ENCODE measurements at places on chromosomes 2 and 18. TPM values are rescaled to one million over a fixed set of nuclear protein-coding genes. Genes with fewer than 3 reads are reported as not detected.

FAHD2A gene
- total RNA-seq: 11.2 TPM

RAB6C gene
- total RNA-seq: 0.57 TPM

SERPINB2 gene
- total RNA-seq: not detected

ANKRD53 gene
- 0.98 TPM for total RNA-seq

RAB31 gene
- total RNA-seq: 94.0 TPM

ELOA2 gene
- total RNA-seq: not detected

DNA sequence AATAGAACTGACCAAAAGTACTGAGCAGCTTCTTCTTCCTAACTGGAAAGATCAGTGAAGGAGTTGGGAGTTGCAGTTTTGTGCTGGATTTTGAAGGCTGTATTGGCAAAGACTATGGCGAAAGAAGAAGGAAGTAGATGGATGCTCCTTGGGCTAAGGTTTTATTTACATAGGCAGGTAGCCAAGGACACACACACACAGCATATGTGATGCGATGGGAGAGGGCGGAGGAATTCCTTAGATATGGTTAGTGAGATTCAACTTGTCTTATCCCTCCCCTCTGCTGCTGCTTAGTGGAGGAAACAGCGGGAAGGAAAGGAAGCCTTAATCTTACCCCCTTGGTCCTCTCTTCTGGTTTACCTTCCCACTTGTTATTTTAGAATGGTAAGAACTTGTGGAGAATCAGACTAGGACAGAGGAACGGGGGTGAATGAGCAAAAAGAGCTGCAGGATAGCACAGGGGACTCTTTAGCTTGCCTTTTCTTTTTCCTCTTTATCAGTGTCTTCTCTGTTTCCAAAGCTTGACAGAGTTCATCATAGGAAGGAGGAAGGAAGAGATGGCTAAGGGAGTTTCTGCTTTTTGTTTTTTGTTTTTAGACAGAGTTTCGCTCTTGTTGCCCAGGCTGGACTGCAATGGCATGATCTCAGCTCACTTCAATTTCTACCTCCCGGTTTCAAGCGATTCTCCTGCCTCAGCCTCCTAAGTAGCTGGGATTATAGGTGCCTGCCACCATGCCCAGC is 87.9 kb downstream of the OSBPL6 start:
- H3K4me3 ChIP-seq: no peak overlapping the region
- H3K27ac ChIP-seq: no peak overlapping the region
- no peaks in the 10 kb centered on the region for H3K27me3 ChIP-seq
- H3K36me3 ChIP-seq: no peaks in the 10 kb centered on the region
- peaks cover 7% of the 10 kb centered on the region for H3K4me1 ChIP-seq

GRCh38 chr2:146077156-146077555 is 1557.2 kb upstream of the ZEB2 start:
- no peaks in the 10 kb centered on the region for H3K4me1 ChIP-seq
- no peak for DNase-seq
- no peaks in the 10 kb centered on the region for H3K36me3 ChIP-seq
- H3K27me3 ChIP-seq: no peaks in the 10 kb centered on the region

GRCh38 chr18:28193177-28193778 is 16.3 kb upstream of the CDH2 start:
- H3K4me3 ChIP-seq: no peak overlapping the region
- no peak for DNase-seq
- H3K36me3 ChIP-seq: no peaks in the 10 kb centered on the region
- no peaks in the 10 kb centered on the region for H3K27me3 ChIP-seq

GRCh38 chr2:176494949-176495353 is 225.7 kb downstream of the MTX2 start:
- H3K36me3 ChIP-seq: no peaks in the 10 kb centered on the region
- H3K27me3 ChIP-seq: no peaks in the 10 kb centered on the region
- DNase-seq: no peak

- H3K36me3 ChIP-seq: peaks cover 69% of the 10 kb centered on the region
- no peaks in the 10 kb centered on the region for H3K27me3 ChIP-seq
- H3K4me3 ChIP-seq: no peak overlapping the region
- no peak for DNase-seq
Measured at GRCh38 chr2:222930862-222931261, 70.0 kb downstream of the ACSL3 start.

DNA sequence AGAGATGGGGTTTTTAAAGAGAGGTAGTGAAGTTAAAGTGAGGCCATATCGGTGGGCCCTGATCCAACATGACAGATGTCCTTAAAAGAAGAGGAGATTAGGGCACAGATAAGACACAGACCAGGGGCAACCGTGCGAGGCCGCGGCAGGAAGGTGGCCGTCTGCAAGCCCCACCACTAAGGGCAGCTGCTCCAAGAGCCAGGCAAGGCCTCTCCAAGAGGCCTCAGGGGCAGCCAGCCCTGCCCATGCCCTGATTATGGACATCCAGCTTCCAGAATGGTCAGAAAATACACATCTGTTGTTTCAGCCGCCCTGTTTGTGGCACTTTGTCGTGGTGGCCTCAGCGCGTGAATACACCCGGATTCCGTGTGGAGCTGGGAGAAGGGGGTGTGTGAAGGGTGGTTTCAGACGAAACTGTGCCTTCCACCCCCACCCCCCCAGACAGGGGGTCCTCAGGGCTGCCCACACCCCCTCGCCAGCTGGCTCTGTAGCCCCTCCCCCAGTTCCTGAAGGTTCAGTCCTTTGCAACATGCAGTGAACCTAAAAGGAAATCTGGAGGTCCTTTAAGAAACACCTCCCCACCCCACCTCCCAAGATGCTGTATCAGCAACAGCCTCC is 74.1 kb upstream of the SMAD7 start:
- no peak overlapping the region for H3K27ac ChIP-seq
- no peaks in the 10 kb centered on the region for H3K4me1 ChIP-seq
- no peak overlapping the region for H3K4me3 ChIP-seq
- DNase-seq: no peak

DNA sequence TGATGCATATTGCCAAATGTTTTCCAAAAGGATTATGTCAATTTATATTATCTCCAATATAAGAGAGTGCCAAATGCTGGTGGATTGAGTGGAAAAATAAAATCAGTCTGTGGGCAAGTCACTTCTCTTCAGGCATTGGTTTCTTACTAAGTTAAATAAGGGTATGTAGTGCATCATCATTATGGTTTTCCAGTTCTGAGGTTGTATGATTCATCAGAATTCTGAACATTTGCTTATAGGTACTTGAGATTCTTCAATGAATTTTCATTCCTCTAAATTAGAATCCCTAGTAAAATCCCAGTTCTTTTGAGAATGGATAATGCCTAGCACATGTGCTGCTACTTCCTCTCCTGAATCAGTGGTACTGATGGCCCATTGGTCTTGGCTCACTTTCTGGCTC is 188.9 kb upstream of the OSR1 start:
- H3K36me3 ChIP-seq: no peaks in the 10 kb centered on the region
- no peaks in the 10 kb centered on the region for H3K4me1 ChIP-seq
- DNase-seq: no peak
- no peak overlapping the region for H3K27ac ChIP-seq
- H3K4me3 ChIP-seq: no peak overlapping the region
- no peaks in the 10 kb centered on the region for H3K27me3 ChIP-seq

DNA sequence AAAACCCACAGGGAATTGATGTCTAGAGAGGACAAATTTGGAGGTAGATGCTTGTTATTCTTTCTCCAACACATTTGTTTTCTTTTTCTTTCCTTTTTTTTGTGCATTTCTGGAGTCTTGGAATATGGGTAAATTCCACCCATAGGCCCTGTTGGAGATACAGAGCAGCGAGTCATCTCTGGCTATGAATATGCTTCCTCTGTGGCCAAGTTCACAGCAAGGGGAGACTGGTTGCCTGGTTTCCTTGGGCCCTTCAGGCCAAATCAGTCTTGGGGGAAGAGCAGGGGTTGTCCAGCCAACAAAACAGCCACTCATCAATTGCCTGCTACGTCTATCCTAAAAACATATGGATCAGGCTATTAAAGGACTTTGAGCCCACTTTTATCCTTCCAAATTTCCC is 27.5 kb downstream of the SP100 start:
- H3K4me1 ChIP-seq: peaks cover 12% of the 10 kb centered on the region
- H3K27me3 ChIP-seq: no peaks in the 10 kb centered on the region
- no peak overlapping the region for H3K27ac ChIP-seq

- H3K36me3 ChIP-seq: no peaks in the 10 kb centered on the region
- no peaks in the 10 kb centered on the region for H3K27me3 ChIP-seq
- H3K4me1 ChIP-seq: no peaks in the 10 kb centered on the region
- H3K27ac ChIP-seq: no peak overlapping the region
- H3K4me3 ChIP-seq: no peak overlapping the region
- no peak for DNase-seq
Measured at GRCh38 chr18:52936931-52937330, 596.9 kb downstream of the DCC start.

GRCh38 chr18:59180150-59180845 is 39.7 kb upstream of the GRP start:
- no peaks in the 10 kb centered on the region for H3K27me3 ChIP-seq
- H3K27ac ChIP-seq: no peak overlapping the region
- no peaks in the 10 kb centered on the region for H3K36me3 ChIP-seq
- H3K4me1 ChIP-seq: no peaks in the 10 kb centered on the region
- no peak for DNase-seq

DNA sequence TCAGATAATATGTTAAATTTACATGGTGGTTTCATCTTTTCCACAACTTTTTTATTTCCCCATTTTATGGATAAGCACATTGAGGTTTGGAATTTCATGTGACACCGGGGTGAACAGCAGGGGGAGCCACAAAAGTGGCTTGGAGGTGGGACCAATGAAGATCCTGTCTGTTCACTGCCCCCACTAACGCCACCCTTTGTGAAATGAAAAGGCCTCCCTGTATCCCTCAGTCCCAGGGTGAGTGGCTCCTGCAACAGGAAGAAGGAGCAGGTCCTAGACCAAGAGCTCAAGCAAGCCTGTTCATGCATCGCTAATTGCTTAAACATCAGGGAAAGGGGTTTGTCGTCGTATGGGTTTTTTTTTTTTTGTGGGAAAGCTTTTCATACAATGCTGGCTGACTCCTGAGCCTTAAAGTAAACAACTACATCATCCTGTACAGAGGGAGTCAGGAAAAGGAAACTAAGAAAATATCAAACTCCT is 267.8 kb upstream of the EPAS1 start:
- no peak overlapping the region for H3K27ac ChIP-seq
- H3K4me3 ChIP-seq: no peak overlapping the region
- H3K36me3 ChIP-seq: no peaks in the 10 kb centered on the region
- no peaks in the 10 kb centered on the region for H3K27me3 ChIP-seq

All from esophagus muscularis mucosa (tissue), 4 donors.